ENCODE measurements at places on chromosomes 16 and 17.
A peak's percentile ranks its signal among the peaks of the same experiment; 100 is the strongest.

DNA sequence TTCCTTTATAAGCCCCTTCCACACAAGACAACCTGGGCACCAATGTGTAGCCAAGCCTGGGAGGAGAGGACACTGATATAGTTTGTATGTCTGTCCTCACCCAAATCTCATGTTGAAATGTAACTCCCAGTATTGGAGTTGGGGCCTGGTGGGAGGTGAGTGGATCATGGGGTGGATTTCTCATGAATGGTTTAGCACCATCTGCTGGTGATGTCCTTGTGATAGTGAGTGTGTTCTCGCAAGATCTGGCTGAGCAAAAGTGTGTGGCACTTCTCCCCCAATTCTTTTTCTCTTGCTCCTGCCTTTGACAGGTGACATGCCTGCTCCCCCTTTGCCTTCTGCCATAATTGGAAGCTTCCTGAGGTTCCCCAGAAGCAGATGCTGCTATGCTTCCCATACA is 135.8 kb downstream of the USP31 start:
- no peak for DNase-seq
- H3K27ac ChIP-seq = no peak overlapping the region

- no peak for DNase-seq
- H3K36me3 ChIP-seq = no peaks in the 10 kb centered on the region
- no peaks in the 10 kb centered on the region for H3K27me3 ChIP-seq
- H3K4me1 ChIP-seq = no peaks in the 10 kb centered on the region
- H3K4me3 ChIP-seq = no peak overlapping the region
- no peak overlapping the region for H3K27ac ChIP-seq
Observed at GRCh38 chr16:4826980-4827379, 20.1 kb downstream of the GLYR1 start.

DNA sequence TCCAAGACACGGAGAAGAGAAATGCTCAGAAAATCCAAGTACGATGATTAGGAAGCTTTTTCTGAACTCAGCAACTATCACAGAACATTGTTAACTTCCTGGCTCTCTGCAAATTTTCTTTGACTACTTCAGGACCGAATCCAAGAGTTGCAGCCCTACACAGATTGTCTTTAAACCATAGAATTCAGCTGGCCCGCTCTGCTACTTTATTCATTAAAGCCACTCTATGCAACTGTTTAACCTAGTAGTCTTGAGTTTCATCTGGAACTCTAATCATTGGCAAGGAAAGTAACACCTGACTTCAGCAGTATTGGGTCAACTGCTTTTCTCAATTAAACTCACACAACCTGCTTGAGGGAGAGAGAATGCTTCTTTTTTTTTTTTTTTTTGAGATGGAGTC is 210.1 kb downstream of the SLC39A11 start:
- H3K4me1 ChIP-seq = no peaks in the 10 kb centered on the region
- no peaks in the 10 kb centered on the region for H3K27me3 ChIP-seq
- H3K36me3 ChIP-seq = no peaks in the 10 kb centered on the region
- H3K27ac ChIP-seq = no peak overlapping the region
- no peak for DNase-seq

DNA sequence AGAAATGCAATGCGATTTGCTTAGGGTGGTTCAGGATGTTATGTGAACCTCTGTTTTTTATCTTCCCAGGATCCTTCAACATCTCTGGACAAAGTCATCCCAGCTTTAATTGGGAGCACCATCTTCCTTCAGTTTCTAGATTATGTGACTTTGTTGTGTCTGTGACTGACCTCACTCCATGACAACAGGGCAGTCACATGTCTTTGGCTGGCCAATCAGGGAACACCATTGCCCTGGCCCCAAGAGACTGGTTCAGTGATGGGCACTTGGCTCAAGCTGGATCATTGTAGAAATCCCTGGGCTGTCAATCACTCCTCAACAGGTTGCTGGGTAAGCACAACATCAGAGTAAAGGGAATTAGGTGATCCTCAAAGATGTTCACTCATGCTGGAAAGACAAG is 499.7 kb downstream of the XYLT1 start:
- H3K4me1 ChIP-seq = no peaks in the 10 kb centered on the region
- DNase-seq = no peak
- H3K27ac ChIP-seq = no peak overlapping the region
- H3K36me3 ChIP-seq = no peaks in the 10 kb centered on the region

GRCh38 chr16:80851831-80852230 is 47.4 kb upstream of the CDYL2 start:
- H3K4me1 ChIP-seq = peaks cover 2% of the 10 kb centered on the region
- no peak for DNase-seq
- H3K27me3 ChIP-seq = no peaks in the 10 kb centered on the region
- no peak overlapping the region for H3K4me3 ChIP-seq
- no peaks in the 10 kb centered on the region for H3K36me3 ChIP-seq
- H3K27ac ChIP-seq = no peak overlapping the region

GRCh38 chr17:4891411-4892410 is 7.6 kb upstream of the C17orf107 start:
- H3K4me1 ChIP-seq = no peaks in the 10 kb centered on the region
- DNase-seq = peak; percentile 34
- H3K4me3 ChIP-seq = no peak overlapping the region
- no peak overlapping the region for H3K27ac ChIP-seq

GRCh38 chr17:77374170-77374936 is 233.6 kb downstream of the SEC14L1 start:
- peak overlapping the region; percentile 77 for H3K27ac ChIP-seq
- DNase-seq = peak; percentile 87
- peak overlapping the region; percentile 73 for H3K4me3 ChIP-seq

DNA sequence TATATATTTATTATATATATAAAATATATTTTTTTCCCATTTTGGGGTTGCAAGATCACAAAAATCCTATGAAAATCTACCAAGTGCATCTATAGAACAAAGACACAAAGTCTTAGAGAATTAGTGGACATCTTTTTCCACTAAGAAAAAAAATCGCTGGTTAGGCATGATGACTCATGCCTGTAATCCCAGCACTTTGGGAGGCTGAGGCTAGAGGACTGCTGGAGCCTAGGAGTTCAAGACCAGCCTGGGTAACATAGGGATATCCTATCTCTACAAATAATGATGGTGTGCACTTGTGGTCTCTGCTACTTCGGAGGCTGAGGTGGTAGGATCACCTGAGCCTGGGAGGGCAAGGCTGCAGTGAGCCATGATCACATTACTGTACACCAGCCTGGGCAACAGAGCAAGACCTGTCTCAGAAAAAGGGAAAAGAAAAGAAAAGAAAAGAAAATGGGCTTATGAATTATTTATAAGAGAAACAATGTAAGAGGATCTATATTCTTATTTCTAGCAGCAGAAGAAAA is 185.1 kb upstream of the PSMD7 start:
- DNase-seq = no peak
- no peaks in the 10 kb centered on the region for H3K27me3 ChIP-seq
- no peak overlapping the region for H3K27ac ChIP-seq
- H3K4me1 ChIP-seq = no peaks in the 10 kb centered on the region
- H3K4me3 ChIP-seq = no peak overlapping the region

DNA sequence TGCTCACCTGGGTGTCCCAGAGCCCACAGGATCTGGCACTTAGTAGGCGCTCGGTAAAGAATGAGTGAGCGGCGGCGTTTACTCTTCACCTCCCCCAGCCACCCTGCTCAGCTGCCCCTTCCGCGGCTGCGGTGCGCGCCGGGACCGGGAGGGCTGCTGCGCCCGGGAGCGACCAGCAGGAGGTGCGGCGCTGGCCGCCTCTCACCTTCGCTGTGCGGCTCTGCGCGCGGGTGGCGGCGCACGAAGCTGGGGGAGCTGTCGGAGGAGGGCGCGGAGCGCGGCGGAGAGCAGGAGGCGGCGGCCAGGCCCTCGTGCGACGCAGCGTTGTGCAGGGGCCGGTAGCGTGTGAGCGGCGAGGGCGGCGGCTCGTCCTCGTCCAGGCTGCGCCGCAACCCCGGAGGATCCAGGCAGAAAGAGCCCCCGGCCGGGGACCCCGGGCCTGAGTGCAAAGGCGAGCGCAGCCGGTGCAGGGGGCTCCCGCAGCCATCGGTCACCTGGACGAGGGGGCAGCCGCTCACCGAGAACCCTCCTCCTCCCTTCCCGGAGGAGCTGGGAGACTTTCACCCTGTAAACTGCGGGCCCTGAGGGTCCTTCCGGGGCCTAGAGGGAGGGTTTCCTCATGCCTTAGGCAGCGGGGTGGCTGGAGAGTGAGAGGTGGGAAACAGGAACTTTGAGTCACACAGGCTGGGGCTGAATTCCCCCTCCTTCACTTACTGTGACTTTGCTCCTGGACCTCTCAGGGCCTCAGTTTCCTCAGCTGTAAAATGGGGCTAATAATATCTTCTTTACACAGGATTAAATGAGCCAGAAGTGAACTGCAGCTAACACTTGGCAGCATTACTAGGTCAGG is 12.5 kb downstream of the SAMD14 start:
- no peaks in the 10 kb centered on the region for H3K36me3 ChIP-seq
- no peak overlapping the region for H3K4me3 ChIP-seq
- DNase-seq = peak; percentile 80

DNA sequence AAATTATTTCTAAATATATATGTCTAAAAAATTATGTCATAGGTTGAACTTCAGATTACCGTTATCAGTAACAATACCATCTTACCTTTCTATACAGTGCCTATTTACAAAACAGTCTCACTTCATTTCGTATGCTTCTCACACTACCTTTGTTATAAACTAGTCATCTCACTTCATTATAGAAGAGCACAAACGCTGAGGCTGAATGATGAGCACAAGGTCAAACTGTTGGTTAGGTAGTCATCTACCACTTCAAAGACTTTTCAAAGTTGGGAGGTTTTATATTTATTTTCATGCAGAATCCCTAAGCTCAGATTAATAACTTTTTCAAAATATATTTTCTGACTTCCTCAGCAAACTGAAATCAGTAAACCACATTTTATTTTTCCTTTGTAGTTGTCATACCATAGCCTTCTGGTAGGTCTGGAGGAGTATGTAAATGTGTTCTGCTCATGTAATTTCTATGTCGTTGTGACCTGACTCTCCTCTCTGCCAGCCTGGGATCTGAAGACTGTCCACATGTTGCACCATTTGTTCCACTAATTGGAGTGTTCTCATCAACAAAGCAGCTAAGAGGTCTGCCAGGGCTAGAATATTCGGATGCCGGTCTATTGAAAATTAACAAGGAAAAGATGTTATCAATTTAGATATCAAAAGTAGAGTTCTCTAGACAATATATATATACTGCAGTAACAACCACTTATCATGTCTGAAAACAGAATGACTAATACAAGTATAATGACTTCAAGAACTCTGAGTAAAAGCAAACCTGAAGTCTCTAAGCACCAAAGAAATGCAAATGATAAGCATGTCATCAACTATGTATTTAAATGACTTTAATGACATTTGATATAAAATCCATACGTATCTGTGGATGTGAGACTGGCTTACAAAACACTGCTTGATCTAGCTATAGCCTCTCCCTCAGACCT is 73.9 kb downstream of the CEP95 start:
- no peaks in the 10 kb centered on the region for H3K36me3 ChIP-seq
- H3K4me3 ChIP-seq = no peak overlapping the region
- H3K27me3 ChIP-seq = no peaks in the 10 kb centered on the region
- no peaks in the 10 kb centered on the region for H3K4me1 ChIP-seq
- H3K27ac ChIP-seq = no peak overlapping the region

DNA sequence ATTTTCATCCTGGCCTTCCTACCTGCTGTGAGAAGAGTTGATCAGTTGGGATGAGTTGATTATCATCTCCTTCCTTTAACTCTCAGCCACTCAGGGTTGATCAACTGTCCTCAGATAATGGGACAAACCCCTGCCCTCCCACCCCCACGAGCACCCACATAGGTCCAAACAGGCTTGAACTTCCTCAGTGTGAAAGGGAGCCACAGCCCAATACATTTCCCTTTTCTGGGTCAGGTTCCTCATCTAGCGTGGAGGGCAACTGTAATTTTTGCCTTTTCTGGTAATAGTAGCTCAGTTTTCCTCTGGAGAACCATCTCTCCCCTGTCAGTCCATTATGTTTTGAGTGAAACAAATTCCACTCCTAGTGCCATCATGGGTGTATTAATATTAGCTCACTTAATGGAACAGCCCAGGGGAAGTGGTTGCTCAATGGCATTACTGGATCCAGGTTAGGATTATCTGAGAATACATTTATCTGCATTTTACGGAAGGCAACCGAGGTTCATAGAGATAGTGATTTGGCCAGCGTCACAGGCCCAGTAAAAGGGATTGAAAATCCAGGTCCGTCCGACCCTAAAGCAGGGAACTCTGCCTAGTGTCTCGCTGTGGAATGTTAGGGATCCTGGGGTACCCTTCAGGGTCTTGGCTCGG is 476 bp upstream of the LPCAT2 start:
- H3K4me3 ChIP-seq = peak overlapping the region; percentile 68
- H3K27me3 ChIP-seq = no peaks in the 10 kb centered on the region
- H3K36me3 ChIP-seq = no peaks in the 10 kb centered on the region
- no peak for DNase-seq
- H3K27ac ChIP-seq = no peak overlapping the region
- H3K4me1 ChIP-seq = peaks cover 1% of the 10 kb centered on the region

DNA sequence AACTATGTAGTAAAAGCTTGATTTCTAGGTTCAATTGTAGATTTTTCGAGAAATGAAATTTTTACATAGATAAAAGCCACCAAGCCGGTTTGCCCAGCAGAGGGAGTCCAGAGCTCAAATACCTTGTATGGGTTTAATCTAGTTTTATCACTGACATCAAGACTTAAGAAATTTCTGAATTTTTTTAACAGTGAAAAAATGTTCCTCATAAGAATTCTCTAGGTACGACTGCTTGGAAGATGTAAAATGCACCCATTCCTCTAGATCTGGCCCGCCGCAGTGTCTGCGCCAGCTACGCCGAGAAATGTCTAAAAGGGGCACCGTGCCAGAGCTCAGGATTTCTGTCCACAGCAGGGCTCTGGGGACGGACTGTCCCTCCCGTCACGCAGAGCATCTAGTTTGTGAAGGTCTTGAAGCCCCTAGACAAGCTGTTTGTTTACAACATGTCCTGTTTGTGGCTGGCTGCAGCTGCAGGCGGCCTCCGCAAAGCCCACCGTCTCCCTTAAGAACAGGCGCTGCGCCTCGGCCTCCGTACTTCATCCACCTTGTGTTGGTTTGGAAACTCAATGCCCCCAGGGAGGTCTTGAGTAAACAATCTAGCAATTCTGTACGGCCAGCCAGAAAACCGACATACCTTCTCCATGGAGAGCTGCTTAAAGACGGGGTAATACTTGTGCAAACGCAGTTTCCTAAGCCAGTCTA is 24.8 kb downstream of the MAP1LC3B start:
- H3K27me3 ChIP-seq = no peaks in the 10 kb centered on the region
- H3K4me1 ChIP-seq = no peaks in the 10 kb centered on the region
- H3K4me3 ChIP-seq = no peak overlapping the region

GRCh38 chr16:15925631-15926030 is 23.8 kb upstream of the ABCC1 start:
- no peak for DNase-seq
- H3K27ac ChIP-seq = no peak overlapping the region
- H3K36me3 ChIP-seq = no peaks in the 10 kb centered on the region
- no peak overlapping the region for H3K4me3 ChIP-seq
